HFF-Myc (cell line): ENCODE measurements at places on chromosomes 13 and 19.

DNA sequence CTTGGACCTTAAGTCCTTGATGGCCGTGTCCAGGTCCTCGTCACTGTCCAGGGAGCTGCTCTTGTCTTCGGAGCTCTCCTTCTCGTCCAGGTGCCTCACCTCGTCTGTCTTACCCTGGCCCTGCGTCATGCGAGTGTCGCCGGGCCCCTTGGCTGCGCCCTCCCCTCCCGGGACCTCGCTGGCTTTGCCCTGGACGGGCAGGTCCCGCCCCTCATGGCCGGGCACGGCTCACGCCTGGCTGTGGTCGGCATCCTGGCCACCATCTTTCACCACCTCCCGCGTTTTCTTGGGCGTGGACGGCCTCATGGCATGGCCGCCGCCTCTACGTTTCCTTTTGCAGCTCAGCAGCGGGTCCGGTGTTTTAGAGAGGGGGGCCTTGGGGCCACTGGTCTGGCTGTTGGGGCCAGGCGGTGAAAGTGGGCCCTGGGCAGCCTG lies 14.8 kb downstream of the RB1 start:
- DNase-seq = no peak

GRCh38 chr13:75153386-75153785 lies 328.6 kb downstream of the TBC1D4 start:
- DNase-seq = no peak

DNA sequence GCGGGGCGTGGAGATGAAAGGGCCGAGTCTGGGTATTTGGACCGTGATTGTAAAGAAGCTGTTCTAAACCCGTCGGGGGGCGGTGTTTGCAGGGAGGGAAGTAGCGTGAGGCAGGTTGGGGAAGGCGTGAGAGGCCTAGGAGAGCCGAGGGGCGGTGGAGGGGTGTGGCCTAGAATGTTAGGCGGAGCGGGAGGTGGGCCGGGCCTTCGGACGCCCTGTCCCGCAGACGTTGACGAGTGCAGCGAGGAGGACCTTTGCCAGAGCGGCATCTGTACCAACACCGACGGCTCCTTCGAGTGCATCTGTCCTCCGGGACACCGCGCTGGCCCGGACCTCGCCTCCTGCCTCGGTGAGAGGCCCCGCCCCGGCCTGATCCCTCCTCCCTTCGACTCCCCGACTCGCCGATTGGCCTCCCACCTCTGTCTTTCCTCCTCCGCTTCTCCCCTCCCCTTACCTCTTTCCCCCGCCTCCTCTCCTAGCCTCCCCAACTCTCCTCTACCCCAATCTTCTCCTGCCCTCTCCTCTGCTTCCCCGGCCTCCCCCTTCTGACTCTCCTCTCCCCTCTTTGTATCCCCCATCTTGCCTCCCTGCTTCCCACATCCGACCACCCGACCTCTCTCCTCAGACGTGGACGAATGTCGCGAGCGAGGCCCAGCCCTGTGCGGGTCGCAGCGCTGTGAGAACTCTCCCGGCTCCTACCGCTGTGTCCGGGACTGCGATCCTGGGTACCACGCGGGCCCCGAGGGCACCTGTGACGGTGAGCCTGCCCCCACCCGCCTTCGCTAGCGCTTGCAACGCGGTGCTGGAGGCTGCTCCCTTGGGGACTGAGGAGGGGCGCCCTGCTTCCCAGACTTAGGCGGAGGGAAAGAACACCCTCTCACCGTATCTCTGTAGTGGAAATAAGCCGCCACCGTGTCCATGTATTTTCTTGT lies 12.8 kb downstream of the LTBP4 start:
- DNase-seq = no peak

DNA sequence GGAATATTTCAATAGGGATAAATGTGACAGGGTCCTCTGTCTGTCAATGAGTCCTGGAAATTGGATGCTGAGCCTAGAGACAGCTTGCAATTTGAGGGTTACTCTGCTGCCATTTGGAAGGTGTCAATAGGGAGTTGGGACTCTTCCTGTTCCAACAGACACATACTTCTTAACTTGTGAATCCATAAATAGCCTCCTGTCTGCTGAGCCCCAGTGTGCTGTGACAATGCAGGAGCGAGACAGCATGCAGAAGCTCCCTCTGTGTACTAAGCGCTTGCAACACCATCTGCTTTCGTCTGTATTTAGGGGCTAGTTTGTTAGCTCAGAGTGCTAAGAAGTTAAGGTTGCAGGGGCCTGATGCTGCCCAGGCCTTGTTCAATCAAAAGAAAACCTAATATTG lies 58.5 kb upstream of the GPR12 start:
- no peak for DNase-seq

DNA sequence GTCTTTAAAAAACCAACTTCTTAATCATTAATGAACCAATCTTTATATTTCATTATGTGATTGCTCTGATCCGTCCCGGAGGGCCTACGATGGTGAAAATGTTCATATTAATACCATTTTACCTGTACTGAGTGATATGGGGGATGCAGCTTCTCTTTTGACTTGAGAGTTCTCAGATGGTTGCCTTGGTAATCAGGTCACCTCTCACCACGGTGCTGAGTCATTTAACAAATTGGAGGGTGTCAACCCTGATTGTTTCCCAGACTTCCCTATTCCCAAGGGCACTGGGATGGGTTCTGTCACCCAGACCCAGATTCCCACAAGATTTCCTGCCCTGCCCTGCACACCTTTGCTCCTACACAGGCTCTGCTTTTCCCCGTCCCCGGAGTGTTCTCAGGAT lies 128.5 kb upstream of the TMTC4 start:
- no peak for DNase-seq

DNA sequence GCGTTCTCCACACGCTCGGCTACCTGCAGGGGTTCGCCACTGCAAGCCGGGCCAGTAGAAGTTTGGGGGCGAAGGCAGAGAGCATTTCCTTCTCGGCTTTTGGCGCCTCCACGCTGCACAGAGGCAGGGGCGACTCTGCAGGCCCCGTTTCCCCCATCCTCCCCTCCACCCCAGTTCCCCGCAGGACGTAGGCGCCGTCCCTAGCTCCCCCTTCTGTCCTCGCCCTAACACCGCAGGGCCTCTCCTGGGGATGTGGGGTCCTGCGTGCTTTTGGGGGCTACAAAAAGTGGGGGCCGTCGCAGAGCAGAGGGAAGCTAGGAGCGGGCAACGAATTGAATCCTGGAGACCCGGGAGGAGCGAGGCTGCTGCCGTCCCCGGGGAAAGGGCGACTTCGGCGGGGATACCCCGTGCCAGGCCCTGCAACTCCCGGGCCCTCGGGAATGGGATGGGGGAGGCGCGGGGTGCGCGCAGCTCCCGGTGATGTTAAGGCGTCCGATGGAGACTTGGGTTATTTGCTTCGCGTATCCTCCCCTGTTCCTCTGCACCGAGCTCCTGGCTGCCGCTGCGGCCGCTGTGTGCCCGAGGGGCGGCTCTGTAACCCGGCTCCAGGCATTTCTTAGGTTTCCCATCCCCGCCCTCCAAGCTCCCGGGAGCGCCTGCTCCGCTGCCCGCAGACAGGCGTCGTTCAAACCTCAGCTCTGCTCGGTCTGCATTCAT lies 255.9 kb upstream of the SOX21 start:
- no peak for DNase-seq

GRCh38 chr19:38912600-38913514 lies 871 bp upstream of the CCER2 start:
- DNase-seq = no peak

- DNase-seq = no peak
Measured at GRCh38 chr19:45408830-45409556, 2.5 kb downstream of the POLR1G start.

DNA sequence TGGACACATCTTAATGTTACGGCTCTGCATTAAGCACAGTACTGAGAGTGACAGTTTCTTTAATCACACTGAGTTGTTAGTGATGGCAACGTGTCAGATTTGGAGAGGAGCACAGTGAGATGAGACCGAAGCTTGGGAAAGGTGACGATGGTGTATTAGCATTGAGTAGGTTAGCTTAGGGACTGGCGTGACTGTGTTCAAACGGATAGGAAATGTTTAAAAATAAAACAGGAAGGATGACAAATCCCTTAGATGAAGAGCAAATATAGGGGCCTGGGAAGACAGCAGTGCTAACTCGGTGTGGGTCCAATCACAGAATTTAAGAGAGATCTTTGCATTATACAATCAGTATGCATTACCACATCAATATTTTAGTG lies 384.3 kb downstream of the HS6ST3 start:
- no peak for DNase-seq

DNA sequence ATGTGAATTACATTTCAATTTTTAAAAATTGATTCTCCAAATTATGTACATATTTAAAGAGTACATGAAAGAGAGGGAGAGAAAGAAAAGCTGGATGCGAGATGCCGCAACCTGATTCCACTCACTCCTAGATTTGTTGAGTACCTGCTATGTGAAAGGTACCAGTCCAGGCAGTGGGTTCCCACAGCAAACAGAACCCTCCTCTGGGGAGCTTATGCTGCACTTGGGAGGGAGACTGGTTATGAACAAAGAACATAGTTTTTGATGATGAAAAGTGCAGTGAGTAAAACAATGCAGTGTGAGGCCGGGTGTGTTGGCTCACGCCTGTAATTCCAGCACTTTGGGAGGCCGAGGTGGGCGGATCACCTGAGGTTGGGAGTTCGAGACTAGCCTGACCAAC lies 43.4 kb downstream of the ACTN4 start:
- no peak for DNase-seq

- no peak for DNase-seq
Measured at GRCh38 chr13:21344662-21345176, 114.4 kb downstream of the ZDHHC20 start.

DNA sequence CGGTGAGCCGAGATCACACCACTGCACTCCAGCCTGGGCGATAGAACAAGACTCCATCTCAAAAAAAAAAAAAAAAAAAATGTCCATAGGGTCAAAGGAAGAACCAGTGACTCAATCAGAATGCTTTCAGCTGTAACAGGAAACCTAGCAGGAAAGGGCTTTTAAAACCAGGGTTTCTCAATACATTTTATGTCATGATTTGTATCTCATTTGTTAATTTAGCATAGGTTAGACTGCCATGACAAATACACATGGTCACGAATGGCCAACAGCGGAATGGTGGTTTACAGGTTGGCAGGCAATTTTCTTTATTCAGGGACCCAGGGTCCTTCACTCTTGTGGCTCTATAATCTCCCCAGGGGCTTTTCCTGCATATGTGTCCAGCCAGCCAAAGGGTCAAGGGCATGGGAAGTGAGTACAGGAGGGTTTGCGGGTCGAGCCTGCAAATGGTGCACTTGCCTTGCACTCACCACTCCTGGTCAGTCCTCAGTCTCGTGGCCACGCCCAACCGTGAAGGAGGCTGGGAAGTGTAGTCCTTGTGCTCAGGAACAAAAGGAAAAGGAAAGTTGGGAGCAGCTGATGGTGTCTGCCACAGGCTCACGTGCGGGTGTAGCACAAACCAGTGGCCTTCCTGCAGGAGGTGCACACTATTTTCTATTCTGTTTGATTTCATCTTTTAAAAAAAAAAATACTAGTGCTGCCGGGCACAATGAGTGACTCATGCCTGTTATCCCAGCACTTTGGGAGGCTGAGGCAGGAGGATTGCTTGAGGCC lies 14.8 kb downstream of the DHX34 start:
- DNase-seq = no peak

DNA sequence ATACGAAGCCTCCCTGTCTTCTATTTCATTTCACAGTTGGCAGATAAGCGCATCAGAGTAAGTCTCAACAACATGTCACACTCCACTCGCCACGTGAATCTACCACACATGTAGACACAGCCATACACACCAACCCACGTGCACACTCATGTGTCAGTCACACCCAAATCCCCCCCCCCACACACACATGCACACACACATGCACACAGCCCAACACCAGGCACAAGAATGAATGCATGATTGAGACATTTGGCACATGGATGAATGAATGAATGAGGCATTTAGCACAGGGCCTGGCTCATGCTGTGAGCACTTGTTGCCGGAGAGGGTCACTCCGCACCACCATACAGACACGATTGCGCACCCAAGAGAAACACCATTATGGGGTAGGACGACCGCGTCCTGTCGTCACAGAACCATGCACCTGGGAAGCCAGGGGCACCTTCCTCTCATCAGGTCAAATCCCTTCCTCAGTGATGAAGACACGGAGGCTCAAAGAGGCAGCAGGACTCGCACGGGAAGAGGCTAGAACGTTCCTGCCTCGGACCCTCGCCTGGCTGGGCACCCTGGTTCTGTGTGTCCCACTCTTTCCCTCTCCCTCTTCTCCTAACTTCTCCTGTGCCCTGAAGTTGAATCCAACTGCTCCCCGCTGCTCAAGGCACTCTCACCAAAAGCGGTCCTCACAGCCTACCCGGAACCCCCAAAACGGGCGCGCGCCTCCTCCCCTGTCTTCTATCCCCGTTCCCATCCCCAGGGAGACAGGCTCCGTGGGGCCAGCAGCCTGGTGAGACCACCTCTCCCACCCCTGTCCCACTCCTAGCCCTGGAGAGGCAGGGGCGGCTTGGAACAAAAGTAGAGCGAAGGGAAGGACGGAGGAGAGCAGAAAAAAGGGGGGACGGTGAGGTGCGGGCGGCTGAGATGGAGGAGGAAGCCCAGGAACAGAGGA lies 1.3 kb downstream of the MEIS3 start:
- no peak for DNase-seq

DNA sequence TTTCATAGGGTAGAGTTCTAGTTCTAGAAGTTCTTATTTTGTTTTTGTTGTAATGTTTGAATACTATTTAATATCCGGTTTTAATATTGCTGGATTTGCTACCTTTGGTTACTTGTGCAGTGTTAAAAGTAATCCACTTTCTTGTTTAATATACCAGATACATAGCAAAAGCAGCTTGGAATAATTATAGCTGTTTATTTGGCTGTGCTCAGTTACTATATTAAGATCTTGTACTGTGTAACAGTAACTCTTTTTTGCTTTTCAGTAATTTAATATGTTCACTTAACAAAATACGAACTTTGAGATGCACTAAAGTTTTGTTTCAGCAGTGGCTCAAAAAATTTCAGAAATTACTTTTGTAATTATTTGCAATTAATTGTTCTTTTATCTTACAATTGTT lies 50.9 kb downstream of the AKAP11 start:
- DNase-seq = no peak

DNA sequence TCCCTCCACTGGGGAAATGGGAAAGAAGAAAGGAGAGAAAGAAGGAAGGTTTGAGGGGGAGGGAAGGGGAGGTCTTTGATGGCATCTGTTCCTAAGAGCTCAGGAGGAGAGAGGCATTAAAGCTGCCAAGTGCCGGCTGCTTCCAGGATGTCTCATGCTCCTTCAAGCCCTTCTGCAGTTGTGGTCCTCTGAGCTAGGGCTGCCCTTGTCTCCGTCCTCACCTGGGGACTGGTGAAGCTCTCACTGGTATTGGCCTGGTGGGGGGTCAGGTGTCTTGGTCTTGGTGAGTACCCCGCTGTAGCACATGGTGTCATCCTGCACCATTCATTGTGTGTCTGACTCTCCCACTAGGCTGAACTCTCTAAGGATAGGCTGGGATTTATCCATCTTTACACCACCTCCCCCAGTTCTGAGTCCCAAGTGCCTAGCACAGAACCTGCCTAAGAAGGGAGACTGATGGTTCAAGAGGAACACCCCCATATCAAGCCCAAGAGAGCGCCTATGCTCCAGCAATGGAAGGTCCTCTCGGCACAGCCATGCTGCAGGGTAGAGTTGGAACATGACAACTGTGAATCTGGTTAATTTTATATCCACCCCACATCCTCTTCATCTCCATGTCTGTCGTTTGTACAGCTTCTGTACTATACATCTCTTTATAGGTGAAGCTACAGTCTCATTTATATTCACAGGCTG lies 83.7 kb downstream of the AKAP11 start:
- no peak for DNase-seq

- no peak for DNase-seq
Measured at GRCh38 chr13:52677823-52678222, 25.2 kb downstream of the SUGT1 start.

GRCh38 chr19:4199699-4200293 lies 17.3 kb downstream of the ANKRD24 start:
- no peak for DNase-seq
